ENCODE measurements at places on chromosomes 6 and 20. TPM values are rescaled to one million over a fixed set of nuclear protein-coding genes. Genes with fewer than 3 reads are reported as not detected.

ANKRD66 gene
- total RNA-seq, result not detected

CCHCR1 gene
- 34.3 TPM for total RNA-seq

FOXQ1 gene
- not detected for total RNA-seq

PKHD1 gene
- total RNA-seq, result not detected

TRIM38 gene
- 2.2 TPM for total RNA-seq

ID4 gene
- 5.8 TPM for total RNA-seq

VGLL2 gene
- total RNA-seq, result 9.9 TPM

TRIM31 gene
- not detected for total RNA-seq

STX11 gene
- 4.4 TPM for total RNA-seq

All from gastrocnemius medialis (tissue), 4 donors.